ENCODE measurements at places on chromosomes 6 and 20.

DNA sequence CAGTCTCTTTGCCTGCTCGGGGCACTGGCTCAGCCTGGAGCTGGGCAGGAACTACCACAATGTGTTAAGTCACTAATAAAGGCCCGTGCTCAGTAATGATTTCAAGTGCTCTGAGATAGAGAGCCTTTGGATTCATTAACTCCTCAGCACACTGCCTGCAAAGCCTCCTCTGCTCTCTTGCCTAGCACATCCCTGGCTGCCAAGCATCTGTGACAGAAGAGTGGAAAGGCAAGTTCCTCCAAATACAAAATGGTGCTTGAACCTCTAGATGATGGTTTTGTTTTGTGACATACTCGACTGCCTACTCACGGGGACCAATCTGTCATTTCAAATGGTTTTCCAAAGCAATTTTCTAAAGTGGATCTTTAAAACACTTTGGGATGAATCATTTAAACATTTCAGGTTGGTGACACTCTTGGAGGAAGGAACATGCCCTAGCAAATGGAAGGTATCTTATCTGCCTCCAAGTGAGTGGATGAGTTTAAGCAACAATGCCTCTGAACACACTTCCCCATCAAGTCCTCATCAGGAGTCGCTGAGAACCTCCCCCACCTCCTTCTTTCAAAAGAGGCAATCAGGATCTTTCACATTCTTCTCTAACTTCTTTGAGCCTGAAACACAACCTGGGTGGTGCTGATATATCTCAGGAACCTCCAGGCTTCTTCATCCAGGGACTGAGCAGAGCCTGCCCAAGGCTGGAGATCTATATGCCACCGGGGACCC lies 35.8 kb downstream of the METTL24 start:
- no peak for DNase-seq

DNA sequence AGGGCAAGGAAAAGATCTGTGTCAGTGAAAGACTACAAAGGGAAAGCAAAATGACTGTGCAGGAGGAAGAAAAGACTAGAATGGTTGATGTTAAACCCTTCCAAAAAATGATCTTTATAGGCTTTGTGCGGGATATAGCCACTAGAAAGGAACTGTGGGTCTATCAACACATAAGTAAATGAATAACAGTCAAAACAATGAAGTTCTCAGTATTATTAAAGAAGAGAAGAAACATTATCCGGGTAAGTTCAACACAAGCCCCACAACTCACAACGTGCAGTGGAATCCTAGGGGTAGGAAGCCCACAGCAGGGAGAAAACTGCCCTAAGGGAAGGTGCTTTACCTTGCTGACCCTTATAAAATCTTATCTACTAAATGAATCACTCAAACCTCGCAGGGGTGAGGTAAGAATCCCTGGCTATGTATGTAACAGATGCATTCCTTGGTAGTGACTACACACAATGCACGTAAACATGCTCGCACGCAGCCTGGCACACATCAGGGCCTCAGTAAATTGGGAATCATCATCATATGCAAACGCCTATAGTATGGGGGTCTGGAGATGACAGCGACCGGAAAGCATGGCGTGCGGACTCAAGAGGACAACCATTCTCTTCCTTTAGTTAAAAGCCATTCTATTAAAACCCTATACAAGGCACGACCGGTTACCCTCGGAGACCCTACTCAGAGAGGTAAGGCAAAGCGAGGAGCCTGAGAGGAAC lies 11.3 kb downstream of the TFAP2A start:
- no peak for DNase-seq

GRCh38 chr6:96391776-96392360 lies 129.7 kb upstream of the UFL1 start:
- DNase-seq: peak; percentile 86

- peak; percentile 66 for DNase-seq
Measured at GRCh38 chr6:118509009-118509617, 39.0 kb upstream of the PLN start.

- no peak for DNase-seq
Measured at GRCh38 chr6:39104528-39104927, 10.5 kb downstream of the SAYSD1 start.

GRCh38 chr20:49268600-49269365 lies 9.1 kb downstream of the ZNFX1 start:
- DNase-seq: no peak

- no peak for DNase-seq
Measured at GRCh38 chr6:155165029-155165710, 98.6 kb upstream of the CLDN20 start.

- DNase-seq: no peak
Measured at GRCh38 chr6:25754535-25754934, at the start of gene SLC17A4. Gene SLC17A4 (plus strand): TSS chr6:25754742. CDS start chr6:25761963, 7,221 bp downstream.

- DNase-seq: no peak
Measured at GRCh38 chr6:53302678-53303360, 45.9 kb downstream of the ELOVL5 start.

DNA sequence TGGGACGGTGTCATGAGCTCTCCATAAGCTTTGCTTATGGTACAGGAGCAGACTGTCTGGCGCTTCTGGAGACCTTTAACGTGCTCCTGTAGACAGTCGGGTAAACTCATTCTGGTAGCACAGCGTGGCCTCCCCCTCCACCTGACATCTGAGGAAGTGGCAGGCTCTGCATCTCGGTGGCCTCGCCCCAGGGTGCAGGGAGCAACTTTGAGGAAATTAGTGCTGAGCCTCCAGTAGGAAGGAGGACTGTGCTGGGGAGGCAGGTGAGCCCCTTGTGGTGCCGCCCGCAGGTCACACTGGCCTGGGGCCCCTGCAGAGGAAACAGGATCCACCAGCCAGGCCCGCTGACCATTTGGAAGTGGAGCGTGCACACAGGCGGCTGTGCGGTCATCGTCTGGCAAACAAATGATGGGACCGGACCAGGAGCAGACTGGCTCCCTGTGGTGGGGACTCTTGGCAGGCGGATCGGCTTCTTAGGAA lies 57.9 kb downstream of the SYNJ2 start:
- DNase-seq: no peak

- no peak for DNase-seq
Measured at GRCh38 chr6:158357570-158358216, 45.4 kb downstream of the TULP4 start.

GRCh38 chr6:56992036-56992435 lies 37.1 kb downstream of the BEND6 start:
- no peak for DNase-seq

- DNase-seq: no peak
Measured at GRCh38 chr20:52577696-52578095, 386.1 kb upstream of the ZFP64 start.

DNA sequence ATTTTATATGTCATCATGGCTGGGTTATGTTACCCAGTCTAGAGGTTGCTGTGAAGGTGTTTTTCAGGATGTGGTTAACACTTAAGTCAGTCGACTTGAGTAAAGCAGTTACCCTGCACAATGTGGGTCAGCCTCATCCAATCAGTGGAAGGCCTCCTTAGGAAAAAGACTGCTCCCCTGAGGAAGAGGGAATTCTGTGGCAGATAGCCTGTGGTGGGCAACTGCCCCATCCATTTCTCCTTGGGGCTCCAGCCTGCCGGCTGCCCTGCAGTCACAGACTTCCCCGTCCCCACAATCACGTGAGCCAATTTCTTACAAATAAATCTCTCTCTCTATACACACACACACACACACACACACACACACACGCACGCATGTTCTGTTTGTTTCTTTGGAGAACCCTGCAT lies 34.5 kb upstream of the MPC1 start:
- DNase-seq: no peak

DNA sequence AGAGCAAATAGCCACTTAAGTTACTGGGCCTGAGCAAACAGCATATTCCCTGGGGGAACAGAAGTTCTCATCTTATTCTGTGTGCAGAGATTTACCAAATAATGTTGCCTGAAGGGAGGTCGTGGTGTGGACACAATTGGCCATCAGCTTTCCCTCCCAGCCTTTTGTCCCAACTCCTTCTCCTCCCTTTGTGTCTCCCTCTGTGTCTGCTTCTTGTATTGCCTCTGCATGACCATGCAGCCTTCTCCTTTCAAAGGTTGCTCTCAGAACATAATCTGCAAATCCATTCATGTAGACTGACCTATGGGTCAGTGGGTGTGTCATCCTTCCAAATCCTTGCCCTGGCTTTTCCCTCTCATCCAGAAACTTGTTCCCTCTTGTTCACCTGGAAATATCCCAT lies 150.3 kb upstream of the INSM1 start:
- peak; percentile 58 for DNase-seq

DNA sequence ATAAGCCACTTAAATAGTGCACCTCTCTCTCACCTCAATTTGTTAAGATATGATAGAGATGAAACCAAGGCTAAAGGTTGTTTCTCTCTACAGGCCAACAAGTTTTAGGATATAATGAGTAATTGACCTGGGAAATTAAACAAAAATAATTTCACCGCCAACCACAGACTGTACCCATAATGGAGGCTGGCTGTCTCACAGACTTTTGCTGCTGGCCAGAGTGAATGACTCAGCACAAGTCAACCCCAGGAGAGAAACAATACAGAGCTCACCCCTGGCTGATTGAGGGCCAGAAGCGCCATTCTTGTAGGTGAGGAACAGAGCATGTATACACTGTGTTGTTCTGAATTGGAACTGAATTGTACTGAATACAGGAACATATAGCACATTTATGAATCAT lies 99.9 kb downstream of the CAP2 start:
- no peak for DNase-seq

GRCh38 chr6:44044154-44044539 lies 83.1 kb downstream of the MRPL14 start:
- no peak for DNase-seq

- no peak for DNase-seq
Measured at GRCh38 chr6:88547768-88548167, 381.6 kb upstream of the CNR1 start.

- no peak for DNase-seq
Measured at GRCh38 chr6:90175627-90176538, 120.8 kb downstream of the BACH2 start.

- no peak for DNase-seq
Measured at GRCh38 chr6:132136981-132137380, 185.8 kb upstream of the CCN2 start.

DNA sequence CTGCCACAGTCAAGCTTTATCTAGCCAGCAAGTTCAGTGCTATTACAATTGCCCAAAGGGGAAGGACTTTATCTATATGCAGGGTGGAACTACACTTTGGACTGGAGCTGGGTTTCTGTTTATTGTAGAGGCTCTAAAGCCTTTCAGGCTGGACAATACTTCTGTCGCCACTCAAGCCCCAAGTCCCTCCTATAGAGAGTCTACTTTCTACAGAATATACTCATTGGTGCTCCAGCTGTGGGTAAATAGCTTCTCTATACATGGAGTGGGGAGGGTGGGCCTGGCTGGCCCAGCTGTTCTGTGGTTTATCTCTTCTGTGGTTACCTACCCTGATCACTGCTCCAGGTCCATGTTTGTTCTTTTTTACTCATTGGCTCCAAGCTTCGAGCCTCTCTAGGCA lies 151.8 kb upstream of the MYLIP start:
- no peak for DNase-seq

DNA sequence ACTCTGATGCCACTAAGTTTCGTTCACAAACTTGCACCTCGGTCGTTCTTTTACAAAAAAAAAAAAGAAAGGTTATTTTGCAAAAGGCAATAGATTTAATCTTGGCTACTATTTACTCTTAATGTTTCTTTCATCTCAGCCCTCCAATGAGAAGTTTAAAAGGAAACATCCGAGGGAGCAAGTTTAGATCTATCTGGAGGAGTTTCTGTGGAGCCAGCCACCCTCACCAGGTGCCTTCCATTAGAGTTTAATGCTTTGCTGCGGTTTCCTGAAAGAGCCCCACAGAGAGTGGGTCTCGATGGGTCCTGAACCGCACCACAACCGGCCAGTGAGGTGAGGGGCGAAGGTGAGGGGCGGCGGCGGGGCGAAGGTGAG lies 632 bp downstream of the PRKN start:
- peak; percentile 17 for DNase-seq

GRCh38 chr6:83867527-83868161 lies 8.2 kb downstream of the CYB5R4 start:
- DNase-seq: no peak

DNA sequence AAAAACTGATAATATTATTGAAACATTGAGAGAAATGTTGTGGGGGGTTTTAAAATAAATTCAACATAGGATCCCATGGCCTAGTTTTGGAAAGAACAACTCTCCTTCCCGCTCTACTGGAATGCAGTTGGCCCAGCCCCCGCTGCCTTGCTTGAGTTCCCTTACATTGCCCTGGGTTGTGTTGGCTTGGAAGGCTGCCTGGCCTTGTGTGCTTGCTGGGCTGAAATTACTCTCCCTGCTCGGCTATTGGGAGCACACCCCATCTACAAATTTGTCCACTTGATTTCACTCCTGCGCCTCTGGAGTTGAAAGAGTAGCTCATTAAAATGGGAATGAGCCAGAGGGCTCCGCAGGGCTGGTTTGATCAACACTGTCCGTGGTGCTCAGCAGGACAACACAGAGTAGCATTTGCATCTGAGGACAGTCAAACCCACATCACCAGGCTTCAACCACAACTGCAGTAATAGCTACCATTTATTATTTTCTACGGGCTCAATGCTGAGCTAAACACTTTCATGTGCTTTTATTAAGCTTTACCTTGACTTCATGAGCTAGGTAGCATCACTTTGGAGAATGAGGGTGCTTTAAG lies 35.2 kb downstream of the DOK5 start:
- DNase-seq: no peak

DNA sequence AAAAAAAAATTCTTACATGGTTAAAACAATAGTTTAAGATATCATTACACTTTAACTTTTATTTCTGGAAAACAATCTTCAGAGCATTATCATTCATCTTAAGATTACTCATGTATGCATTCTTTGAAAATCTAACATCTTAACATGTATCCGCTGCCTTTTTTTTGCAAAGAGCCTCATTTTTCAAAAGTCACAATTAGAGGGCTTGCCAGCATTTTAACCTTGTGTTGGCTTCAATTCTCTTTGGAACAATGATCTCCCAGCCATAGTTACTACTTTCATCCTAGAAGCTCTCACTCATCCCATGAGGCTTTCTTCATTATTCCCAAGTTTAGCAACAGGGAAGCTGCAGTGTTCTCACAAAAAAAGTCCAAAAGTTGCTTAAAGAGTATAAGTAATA lies 330.8 kb downstream of the BCKDHB start:
- no peak for DNase-seq

DNA sequence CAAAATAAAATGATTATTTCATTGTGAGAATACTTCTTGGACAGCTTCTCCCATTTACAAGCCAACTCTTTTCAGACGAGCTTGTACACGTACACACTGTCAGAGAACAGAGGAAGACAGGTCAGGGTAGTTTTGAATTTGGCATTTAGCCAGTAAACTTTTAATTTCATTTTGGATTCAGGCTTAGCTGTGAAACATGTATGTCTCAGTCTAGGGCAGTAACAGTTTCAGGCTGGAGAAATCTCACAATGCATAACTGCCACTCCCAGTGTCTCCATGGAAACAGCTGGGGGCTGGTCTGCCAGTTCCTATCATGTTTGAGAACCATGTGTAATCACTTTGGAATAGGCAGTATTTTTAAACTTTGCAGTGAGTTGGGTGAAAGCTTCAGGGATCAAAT lies 22.0 kb upstream of the QKI start:
- DNase-seq: no peak

GRCh38 chr20:25287631-25288290 lies 39.9 kb downstream of the PYGB start:
- DNase-seq: no peak
